Left ventricle myocardium inferior (tissue), 1 donor: ENCODE measurements at places on chromosomes 1 and 21. TPM values are rescaled to one million over a fixed set of nuclear protein-coding genes. Genes with fewer than 3 reads are reported as not detected.
A peak's percentile ranks its signal among the peaks of the same experiment; 100 is the strongest.

SAMD11 gene
- 2.4 TPM for total RNA-seq

GRCh38 chr1:63773815-63774616, at the start of gene ROR1:
TSS of gene ROR1 (plus strand) at chr1:63774017.
- peak; percentile 89 for DNase-seq

- no peak for DNase-seq
These were observed 45.1 kb downstream of the SLC2A1 start for GRCh38 chr1:42913426-42914091.

DNA sequence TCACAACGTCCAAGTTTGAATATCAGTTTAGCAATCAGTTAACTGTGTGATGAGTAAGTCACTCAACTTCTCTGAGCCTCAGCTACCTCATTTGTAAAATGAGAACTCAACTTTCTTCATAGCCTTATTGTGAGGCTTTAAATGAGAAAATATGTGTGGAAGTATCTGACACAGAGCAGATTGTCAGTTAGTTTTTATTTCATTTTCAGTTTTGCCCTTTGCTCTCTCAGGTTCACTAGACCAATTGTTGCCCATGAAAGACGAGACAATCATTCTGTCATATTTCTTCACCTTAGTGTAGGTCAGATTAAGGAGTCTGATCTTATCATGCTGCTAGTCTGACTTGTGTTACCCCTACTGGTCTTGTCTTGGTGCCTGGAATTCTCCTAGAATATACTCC, 232.8 kb upstream of the PTBP2 start:
- no peak for DNase-seq

GRCh38 chr21:33980276-33980916, 64.8 kb upstream of the ATP5PO start:
- DNase-seq, result no peak

DNA sequence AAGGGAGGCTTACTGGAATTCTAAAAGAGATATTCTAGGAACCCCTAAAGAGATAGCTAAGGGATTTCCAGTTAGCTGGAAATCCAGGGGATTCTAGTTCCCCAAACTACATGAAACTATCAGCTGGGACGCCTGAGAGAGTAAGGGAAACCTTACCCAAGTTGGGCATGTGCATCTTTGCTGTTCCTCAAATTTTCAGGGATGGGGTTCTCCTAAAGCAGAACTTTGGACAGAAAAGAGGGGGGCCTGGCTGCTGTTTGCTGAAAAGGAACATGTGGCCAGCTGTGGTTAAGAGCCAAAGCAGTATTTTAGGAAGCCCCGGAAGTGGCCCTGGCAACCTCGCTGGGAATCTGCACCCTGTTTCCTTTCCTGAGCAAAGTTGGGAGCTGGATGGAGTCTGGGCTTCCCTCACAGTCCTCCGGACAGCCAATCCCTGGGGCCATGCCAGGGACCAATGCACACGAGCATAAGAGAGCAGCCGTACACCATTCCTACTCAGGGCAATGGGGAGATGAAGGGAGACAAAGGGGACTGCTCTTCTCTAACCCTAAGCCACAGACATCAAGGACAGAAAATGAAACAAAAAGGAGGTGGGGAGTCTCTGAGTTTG, 154.3 kb downstream of the PLXNA2 start:
- DNase-seq, result peak; percentile 34

ATAD3C gene
- 2.8 TPM for total RNA-seq

- DNase-seq, result no peak
These were observed 75.5 kb downstream of the PRDM2 start for GRCh38 chr1:13775459-13775858.

EXO1 gene
- 0.44 TPM for total RNA-seq

DNA sequence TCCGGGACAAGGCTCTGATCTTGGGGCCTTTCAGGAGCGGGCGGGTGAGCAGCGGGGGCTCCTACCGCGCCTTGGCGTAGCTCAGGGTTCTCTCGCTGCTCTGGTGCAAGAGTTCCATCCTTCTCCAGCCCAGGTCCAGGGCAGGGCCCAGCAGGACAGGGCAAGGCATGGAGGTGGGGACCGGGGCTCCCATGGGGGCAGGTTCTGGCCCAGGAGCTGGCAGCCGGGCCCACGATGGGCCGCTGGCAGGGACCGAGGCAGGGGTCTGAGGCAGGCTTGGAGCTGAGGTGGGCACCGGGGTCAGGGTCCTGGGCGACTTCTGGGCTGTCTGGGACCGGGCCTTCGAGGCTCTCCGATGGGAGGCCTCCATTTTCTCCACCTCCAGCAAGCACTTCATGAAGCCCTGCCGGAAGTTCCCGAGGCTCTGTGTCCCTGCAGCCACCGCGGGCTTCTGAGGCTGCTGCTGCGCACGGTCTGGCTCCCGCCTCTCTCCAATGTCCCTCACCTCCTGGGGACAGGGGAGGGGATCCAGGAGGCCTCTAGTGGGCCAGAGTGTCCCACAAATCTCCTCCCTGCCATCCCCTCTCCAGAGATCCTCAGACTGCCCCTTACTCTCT, 27.6 kb downstream of the SPATA21 start:
- no peak for DNase-seq

- DNase-seq, result no peak
These were observed 6.1 kb downstream of the PRDM2 start for GRCh38 chr1:13706046-13706445.

GRCh38 chr1:18505666-18506065, 24.9 kb downstream of the KLHDC7A start:
- no peak for DNase-seq
